Cardiac muscle cell (in vitro differentiated cells and primary cell): ENCODE measurements at places on chromosomes 2 and 18. TPM values are rescaled to one million over a fixed set of nuclear protein-coding genes. Genes with fewer than 3 reads are reported as not detected.

TRMT61B gene
- 18.7 and 18.8 TPM in 2 replicates for polyA plus RNA-seq

MCM6 gene
- polyA plus RNA-seq: 22.4 and 32.0 TPM in 2 replicates

PRR30 gene
- not detected in 2 replicates for polyA plus RNA-seq

NTSR2 gene
- not detected in 2 replicates for polyA plus RNA-seq

DNA sequence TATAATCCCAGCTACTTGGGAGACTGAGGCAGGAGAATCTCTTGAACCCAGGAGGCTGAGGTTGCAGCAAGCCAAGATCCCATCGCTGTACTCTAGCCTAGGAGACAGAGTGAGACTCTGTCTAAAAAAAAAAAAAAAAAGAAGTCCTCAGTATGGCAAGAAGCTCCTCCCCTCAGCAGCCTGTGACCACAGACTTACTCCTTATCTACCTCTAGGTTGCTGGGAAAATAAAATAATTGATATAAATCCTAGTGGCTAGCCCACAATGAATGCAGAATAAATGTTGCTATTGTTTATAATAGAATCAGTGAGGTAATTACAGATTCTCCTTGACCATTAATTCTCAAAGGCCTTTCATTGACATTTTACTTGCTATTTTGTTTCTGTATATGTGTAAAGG lies 70.6 kb downstream of the IRS1 start:
- DNase-seq: no peak

DNA sequence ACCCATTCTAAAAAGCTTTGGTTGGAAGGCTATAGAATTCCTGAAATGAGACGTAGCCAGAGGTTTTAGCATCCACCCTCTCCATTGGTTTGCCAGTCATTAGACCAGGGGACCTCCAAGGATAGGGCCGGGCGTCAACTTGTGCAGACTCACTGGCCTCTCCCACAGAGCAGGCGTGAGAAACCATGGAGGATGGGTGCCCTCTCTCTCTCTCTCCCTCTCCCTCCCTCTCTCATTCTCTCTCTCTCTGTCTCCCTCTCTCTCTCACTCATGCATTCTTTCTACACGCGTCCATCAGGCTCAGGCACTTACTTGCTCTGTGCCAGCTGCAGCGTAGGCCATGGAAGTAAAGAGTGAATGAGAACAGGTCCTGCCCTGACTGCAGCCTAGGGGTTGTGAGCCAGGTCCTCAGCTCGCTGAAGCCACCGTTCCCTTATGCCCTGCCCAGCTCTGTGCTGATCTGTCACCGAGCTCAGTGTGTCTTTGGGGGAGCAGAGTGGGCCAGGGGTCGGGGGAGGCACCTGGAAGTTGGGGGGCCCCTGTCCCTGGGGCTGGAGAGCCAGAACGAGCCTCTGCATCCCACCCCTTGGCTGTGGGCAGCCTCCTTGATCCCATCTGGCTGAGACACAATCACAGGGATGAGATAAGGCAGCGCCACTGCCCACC lies 304.4 kb upstream of the HS6ST1 start:
- no peak for DNase-seq
